ENCODE measurements at places on chromosomes 12 and 14.

GRCh38 chr14:37436519-37436918, 158.5 kb downstream of the FOXA1 start:
- H3K27ac ChIP-seq: no peak overlapping the region
- DNase-seq: no peak
- no peaks in the 10 kb centered on the region for H3K27me3 ChIP-seq
- H3K4me3 ChIP-seq: no peak overlapping the region
- no peaks in the 10 kb centered on the region for H3K36me3 ChIP-seq
- no peaks in the 10 kb centered on the region for H3K4me1 ChIP-seq

GRCh38 chr12:109721276-109721675, 7.7 kb downstream of the FAM222A start:
- peak overlapping the region; percentile 89 for H3K27ac ChIP-seq
- H3K4me1 ChIP-seq: peaks cover 100% of the 10 kb centered on the region
- peaks cover 29% of the 10 kb centered on the region for H3K36me3 ChIP-seq
- H3K4me3 ChIP-seq: no peak overlapping the region

DNA sequence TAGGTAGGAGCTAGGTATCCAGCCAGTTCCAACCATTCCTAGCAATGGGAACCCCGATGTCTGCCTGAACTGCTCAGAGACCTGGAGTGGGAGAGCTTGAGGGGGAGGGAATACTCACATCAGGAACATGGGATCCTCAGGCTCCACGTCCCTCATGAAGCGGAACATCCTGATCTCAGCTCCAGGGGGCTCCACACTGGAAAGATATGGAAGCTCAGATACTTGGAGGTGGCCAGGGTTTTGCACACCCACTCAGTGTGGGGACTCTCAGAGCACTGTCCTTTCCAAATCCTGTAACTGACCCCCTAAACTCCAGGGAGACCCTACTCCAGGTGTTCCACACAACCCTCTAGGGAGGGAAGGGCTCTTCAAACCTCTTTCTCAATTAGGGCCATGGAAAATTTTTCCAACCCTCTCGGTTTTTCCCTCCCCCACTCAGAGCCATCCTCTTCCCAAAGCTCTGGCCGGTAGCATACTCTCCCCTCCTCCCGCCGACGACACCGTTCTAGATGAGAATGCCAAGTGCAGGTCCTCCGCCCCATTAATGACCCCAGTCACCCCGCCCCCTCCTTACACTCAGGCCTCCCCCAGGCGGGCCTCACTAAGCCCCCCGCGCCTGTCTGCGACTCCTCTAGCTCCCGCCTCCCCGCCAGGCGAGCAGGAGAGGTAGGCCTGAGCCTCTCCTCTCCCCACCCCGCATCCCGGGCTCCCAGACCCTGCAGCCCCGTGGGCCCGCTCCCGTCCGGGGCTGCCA, 597 bp downstream of the MLF2 start:
- peak overlapping the region; percentile 99 for H3K27ac ChIP-seq
- peaks cover 18% of the 10 kb centered on the region for H3K4me1 ChIP-seq
- H3K36me3 ChIP-seq: peaks cover 46% of the 10 kb centered on the region
- DNase-seq: no peak
- peak overlapping the region; percentile 94 for H3K4me3 ChIP-seq

DNA sequence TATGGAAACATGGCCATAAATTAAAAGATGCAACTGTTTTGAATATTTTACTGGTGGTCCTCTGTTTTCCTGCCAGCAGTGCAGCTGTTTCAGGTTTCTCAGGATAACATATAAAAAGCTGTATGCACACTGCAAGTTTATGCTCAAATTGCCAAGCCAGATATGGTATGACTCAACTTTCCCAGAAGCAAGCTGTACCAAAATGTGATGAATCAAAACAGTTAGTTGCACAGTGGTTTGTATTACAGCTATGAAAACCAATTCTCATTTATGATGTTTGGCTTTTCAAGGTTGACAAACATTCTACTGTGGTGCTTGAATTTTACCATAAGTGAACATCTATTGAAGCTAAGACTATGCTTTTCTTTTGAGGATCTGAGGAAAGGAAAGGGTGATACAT, 15.5 kb downstream of the TRMT5 start:
- DNase-seq: no peak
- no peaks in the 10 kb centered on the region for H3K4me1 ChIP-seq
- no peak overlapping the region for H3K4me3 ChIP-seq

GRCh38 chr14:64970776-64971477, 1.2 kb downstream of the RAB15 start:
- peaks cover 4% of the 10 kb centered on the region for H3K36me3 ChIP-seq
- DNase-seq: no peak
- no peak overlapping the region for H3K27ac ChIP-seq
- H3K4me3 ChIP-seq: peak overlapping the region; percentile 71
- H3K4me1 ChIP-seq: peaks cover 35% of the 10 kb centered on the region
- H3K27me3 ChIP-seq: no peaks in the 10 kb centered on the region

GRCh38 chr12:104772336-104772735, 185.8 kb downstream of the SLC41A2 start:
- no peaks in the 10 kb centered on the region for H3K27me3 ChIP-seq
- no peak overlapping the region for H3K27ac ChIP-seq
- H3K36me3 ChIP-seq: no peaks in the 10 kb centered on the region
- no peak for DNase-seq
- no peak overlapping the region for H3K4me3 ChIP-seq

DNA sequence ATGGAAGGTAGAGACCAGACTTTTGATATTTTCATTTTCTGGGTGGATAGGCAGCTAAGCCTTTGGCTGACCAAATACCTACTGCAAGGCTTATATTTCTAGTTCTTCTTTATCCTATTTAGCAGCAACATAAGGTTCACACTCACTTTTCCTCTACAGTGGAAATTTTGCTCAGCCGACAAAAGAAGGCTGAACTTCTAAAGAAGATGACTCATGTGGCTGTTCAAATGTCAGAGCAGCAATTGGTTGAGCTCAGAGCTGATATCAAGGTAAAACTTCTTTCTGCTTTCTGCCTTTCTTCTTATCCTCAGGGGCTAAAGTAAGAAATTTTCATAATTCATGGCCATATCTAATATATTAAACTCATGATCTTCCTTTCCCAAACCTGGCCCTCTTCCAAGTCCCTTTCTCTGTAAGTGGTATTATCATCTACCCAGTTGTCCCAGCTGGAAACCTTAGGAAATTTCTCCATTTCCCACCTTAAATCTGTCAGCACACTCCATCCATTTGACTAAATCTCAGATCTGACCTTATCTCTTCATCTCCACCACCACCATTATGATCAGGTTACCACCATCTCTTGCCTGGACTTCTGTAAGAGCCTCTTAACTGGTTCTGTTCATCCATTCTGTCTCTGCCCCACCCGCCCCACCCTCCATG, 19.8 kb upstream of the KCNH3 start:
- H3K4me3 ChIP-seq: no peak overlapping the region
- no peak for DNase-seq
- H3K36me3 ChIP-seq: peaks cover 8% of the 10 kb centered on the region
- no peak overlapping the region for H3K27ac ChIP-seq
- H3K4me1 ChIP-seq: no peaks in the 10 kb centered on the region

DNA sequence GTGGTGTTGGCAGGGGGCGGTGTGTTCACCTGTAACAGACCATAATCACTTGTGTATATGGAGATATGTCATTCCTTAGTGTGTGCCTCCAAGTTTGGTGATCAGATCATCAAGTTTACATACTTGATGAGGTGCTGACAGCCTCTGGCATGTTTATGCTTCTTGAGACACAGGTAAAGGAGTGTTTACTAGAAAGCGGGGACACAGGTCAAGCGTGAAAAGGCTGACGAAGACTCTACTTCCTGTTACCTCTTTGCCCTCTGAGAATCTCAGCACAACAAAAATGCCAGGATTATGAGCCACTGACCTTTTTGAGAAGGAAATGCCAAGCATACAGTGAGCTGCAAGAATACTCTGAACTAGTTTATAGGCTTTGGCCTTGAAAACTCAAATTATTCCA, 29.6 kb downstream of the PRDM4 start:
- DNase-seq: no peak
- no peaks in the 10 kb centered on the region for H3K4me1 ChIP-seq
- no peak overlapping the region for H3K27ac ChIP-seq
- peaks cover 13% of the 10 kb centered on the region for H3K36me3 ChIP-seq
- H3K27me3 ChIP-seq: no peaks in the 10 kb centered on the region
- H3K4me3 ChIP-seq: no peak overlapping the region

DNA sequence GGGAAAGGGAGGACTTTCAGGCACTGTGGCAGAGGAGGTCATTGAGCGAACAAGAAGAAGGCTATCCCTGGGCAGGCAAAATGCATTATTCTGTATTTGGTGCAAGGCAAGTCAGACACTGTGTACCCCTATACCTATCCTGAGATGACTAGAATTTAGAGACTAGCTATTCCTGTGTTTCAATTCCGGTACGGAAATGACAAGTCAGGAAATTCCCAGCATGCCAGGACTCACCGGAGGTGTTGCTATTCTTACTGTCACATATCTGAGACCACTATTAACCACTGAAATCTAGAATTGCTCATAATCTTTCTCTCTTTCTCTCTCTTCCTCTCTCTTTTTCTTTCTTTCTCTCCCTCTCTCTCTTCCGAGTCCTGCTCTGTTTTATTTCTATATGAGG, 297.1 kb downstream of the PDZRN4 start:
- H3K4me3 ChIP-seq: no peak overlapping the region
- H3K4me1 ChIP-seq: no peaks in the 10 kb centered on the region
- no peaks in the 10 kb centered on the region for H3K27me3 ChIP-seq

- no peak overlapping the region for H3K4me3 ChIP-seq
- H3K4me1 ChIP-seq: no peaks in the 10 kb centered on the region
- H3K27ac ChIP-seq: no peak overlapping the region
- no peak for DNase-seq
- H3K27me3 ChIP-seq: no peaks in the 10 kb centered on the region
Observed at GRCh38 chr12:76041406-76041805, 9.8 kb upstream of the PHLDA1 start.

DNA sequence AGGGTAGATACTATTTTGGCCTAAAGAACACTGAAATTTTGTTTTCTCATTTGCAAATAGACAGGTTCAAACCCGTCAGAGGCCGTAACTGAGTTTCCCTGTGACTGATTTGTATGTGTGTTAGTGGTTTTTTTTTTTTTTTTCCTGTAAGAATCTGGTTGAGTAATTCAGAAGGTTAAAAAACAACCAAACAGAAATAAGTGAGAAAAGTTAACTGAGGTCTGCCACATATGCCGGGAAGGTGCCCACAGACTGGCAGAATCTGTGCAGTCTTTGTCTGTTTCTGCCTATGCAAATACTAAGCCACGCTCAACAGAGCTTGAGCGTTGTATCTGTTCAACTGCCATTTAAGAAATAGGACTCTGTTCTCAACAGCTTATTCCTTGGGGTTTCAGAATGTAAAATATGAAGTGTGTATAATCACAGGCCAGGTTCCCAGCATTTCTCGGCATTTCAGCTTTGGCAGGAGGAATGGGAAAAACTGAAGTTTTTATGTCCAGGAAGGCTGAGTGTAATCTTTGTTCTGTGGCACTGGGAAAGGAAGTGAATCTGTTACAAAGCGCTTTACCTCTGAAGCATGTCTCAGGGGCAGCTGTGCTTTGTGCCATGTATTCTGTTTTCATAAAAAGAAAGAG, 181.9 kb downstream of the PRKCH start:
- DNase-seq: no peak
- no peak overlapping the region for H3K4me3 ChIP-seq
- no peaks in the 10 kb centered on the region for H3K36me3 ChIP-seq
- no peaks in the 10 kb centered on the region for H3K27me3 ChIP-seq
- H3K4me1 ChIP-seq: no peaks in the 10 kb centered on the region

- no peaks in the 10 kb centered on the region for H3K36me3 ChIP-seq
- no peak overlapping the region for H3K4me3 ChIP-seq
- no peak for DNase-seq
- H3K27me3 ChIP-seq: no peaks in the 10 kb centered on the region
Observed at GRCh38 chr12:89245090-89245489, 107.2 kb downstream of the DUSP6 start.

DNA sequence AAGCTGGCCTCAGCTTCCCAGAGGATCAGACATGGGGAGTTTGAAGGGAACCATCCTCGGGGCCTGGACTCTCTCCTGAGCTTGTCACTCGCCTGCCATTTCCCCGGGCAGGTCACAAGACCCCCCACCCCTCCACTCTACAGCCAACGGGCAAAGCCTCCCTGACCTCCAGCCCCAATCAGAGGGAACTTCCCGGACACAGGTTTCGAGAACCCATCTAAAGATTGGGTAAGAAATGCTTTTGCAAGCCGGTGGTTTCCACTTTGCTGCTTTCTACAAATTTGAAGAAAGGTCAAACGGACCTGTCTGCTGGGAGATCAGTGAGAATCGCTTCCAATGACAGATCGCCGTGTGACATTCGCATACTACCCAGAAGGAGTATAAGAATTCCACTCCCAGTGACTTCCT, 89.6 kb downstream of the SCARB1 start:
- DNase-seq: no peak
- peak overlapping the region; percentile 48 for H3K27ac ChIP-seq
- no peaks in the 10 kb centered on the region for H3K27me3 ChIP-seq
- H3K4me1 ChIP-seq: peaks cover 22% of the 10 kb centered on the region
- H3K4me3 ChIP-seq: no peak overlapping the region

DNA sequence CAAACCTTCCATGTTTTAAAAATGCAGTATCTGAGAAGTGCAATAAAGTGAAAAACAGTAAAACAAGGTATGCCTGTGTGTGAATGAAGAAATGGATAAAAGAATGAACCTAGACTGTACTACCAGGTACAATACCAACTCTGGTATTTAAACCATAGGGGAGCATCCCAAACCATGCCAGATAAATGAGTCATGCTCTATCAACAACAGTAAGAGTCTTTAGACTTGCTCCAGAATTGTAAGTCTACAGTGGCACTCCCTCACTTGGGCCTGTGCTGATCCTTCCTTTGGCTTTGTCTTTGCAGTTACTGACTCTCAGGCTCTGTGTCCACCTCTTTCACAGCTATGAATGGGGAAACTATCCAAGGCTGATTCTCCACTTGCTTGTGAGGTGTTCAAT, 38.1 kb downstream of the BBS10 start:
- no peak overlapping the region for H3K4me3 ChIP-seq
- H3K36me3 ChIP-seq: no peaks in the 10 kb centered on the region
- no peak for DNase-seq
- no peaks in the 10 kb centered on the region for H3K27me3 ChIP-seq
- no peak overlapping the region for H3K27ac ChIP-seq

DNA sequence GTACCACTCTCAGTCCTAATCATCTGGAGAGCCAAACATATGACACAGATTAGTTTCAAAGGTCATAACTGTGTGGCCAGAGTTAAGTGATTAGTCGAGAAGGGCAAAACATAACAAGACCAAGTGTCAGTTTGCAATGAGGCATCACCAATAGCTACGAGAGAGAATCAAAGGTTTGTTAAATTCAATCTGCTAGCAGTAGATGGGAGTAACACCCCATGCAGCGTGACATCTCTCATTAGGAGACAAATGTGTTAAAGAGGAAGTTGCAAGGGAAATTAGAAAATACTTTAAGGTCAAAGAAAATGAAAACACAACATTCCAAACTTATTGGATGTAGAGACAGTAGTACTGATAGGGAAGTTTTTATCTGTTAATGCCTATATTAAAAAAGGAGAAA, 135.7 kb upstream of the SYT10 start:
- no peak for DNase-seq
- H3K4me1 ChIP-seq: no peaks in the 10 kb centered on the region
- H3K27me3 ChIP-seq: no peaks in the 10 kb centered on the region
- no peak overlapping the region for H3K4me3 ChIP-seq
- no peak overlapping the region for H3K27ac ChIP-seq
- H3K36me3 ChIP-seq: no peaks in the 10 kb centered on the region

- no peaks in the 10 kb centered on the region for H3K36me3 ChIP-seq
- no peak overlapping the region for H3K27ac ChIP-seq
Observed at GRCh38 chr12:28963554-28963953, 185.5 kb upstream of the FAR2 start.

GRCh38 chr12:11630046-11630706, 19.3 kb upstream of the ETV6 start:
- H3K27ac ChIP-seq: no peak overlapping the region
- DNase-seq: no peak
- H3K4me3 ChIP-seq: no peak overlapping the region
- H3K4me1 ChIP-seq: no peaks in the 10 kb centered on the region
